Cardiac fibroblast (primary cell): ENCODE measurements at places on chromosomes 5 and 9.

DNA sequence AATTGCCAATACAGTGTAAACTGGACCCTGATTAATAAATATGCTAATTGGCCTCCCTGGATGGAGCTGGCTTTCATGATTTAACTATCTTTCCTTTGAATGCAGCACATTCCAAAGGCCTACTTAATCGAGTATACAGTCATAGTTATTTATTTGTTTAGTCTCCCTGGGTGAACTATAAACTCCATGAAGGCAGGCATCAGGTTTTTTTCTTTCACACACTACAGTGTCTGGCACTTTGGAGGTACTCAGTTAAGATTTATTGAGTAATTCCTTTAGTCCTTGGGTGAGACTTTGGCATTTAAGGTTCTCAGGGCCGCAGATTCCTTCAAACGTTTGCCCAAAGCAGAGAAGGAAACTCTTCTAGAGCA is 20.5 kb downstream of the RUSC2 start:
- DNase-seq: no peak

DNA sequence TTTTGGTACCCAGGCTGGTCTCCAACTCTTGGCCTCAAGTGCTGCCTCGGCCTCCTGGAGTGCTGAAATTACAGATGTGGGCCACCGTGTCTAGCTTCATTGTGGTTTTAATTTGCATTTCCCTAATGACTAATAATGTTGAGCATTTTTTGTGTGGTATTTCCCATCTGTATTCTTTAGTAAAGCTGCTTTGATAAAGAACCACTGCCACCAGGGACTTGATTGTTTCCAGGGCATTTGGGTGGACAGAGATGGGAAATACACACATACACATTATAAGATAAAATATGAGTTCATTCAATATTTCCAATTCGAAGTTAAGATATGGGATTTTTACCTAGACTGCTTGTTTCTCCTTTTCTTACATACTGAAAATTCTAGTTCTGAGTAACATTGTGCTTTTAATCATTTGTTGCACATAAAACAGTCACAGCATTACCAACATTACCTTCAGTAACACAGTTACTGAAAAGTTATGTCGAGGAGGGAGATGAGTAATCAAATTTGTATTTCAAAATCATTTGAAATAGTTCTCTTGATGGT is 28.9 kb downstream of the HABP4 start:
- DNase-seq: peak; percentile 31

DNA sequence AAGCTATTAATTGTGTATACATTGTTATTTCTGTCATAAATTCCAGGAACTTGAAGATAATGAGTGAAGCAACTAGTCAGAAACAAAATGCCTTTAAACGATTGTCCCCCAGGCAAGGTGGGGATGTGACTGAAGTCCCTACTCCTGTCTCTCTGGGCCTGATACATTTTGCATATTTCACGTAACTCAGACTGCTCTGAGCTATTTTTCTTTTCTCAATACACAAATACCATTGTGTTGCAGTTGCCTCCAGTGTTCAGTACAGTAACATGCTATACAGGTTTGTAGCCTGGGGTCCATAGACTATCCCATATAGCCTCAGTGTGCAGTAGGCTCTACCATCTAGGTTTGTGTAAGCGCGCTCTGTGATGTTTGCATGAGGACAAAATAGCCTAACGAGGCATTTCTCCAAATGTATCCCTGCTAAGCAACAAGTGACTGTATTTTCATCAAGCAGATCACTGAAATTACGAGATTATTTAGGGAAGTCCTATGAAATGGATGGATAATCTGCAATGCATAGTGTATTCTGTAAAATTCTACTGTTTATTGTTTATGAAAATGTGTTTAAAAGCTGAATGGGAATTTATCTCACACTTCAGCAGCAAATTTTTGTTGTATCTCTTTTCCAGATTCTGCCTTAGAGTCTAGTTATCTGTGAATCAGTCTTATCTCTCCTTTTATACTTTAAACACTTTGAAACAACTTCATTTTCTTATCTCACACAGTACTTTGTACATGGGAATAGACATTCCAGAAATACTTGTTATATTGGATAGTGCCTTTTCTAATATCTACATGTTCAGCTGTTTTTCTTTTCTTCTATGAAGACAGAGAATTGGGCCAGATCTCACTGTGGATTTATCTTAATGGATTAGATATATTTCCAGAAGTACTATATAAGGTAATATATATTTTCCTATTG is 150.5 kb downstream of the CD180 start:
- no peak for DNase-seq

- DNase-seq: no peak
These were observed 64.6 kb downstream of the TSPAN17 start for GRCh38 chr5:176711883-176712282.

- no peak for DNase-seq
These were observed 34.1 kb downstream of the ZNF622 start for GRCh38 chr5:16431490-16431889.

GRCh38 chr5:150081541-150082283 is 4.6 kb downstream of the CSF1R start:
- no peak for DNase-seq

- DNase-seq: no peak
These were observed 115.8 kb upstream of the RPS23 start for GRCh38 chr5:82393951-82394350.

DNA sequence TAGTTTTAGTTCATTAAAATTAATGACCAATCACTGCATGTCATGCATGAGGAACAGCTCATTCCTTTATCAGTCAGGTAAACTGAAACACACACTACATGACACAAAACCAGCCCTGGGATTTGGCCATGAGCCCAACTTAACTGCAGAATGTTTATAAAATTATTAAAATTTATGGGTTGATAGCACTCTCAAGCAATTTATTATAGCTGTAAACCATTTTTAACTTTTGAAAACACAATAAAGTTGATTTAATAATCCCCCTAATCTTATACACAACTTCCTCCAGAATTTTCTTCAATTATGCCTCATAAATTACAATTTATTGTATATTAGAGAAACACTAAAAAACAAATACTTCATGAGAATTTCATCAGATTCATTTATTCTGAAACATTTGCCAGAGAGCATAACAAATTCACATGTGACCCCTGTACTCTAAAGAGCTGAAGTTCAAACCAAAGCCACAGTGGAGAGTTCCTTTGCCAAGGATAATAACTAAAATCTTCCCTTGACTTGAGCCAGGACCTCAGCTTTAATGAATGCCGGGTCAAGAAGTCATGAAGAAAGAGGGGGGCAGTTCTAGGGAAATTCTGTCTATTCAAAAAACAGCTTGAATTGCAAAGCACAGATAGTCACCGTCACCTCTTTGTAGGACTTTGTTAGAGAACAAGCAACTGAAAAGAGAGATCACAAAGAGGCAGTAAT is 763.7 kb upstream of the GRAMD2B start:
- peak; percentile 64 for DNase-seq

- no peak for DNase-seq
These were observed 139.5 kb upstream of the MINAR2 start for GRCh38 chr5:129608350-129608749.

GRCh38 chr5:116299746-116300640 is 215.2 kb downstream of the COMMD10 start:
- DNase-seq: no peak

DNA sequence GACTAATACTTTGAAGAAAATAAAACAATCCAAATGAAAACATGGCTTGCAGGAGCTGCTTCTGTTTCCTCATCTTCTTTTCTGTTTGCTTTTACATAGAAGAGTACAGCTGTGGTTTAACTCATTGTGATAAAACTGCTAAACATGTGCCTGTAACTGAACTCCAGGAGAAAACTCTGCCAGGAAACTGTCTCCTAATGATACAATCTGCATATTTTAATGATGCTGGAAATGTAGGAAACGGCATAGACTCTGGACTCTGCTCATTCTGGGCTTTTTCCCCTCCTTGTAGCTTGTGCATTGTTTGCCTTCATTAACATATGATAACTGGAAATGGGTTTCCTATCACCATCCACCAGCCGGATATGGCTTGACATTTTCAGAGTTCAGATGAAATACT is 813.3 kb upstream of the WWC1 start:
- no peak for DNase-seq

DNA sequence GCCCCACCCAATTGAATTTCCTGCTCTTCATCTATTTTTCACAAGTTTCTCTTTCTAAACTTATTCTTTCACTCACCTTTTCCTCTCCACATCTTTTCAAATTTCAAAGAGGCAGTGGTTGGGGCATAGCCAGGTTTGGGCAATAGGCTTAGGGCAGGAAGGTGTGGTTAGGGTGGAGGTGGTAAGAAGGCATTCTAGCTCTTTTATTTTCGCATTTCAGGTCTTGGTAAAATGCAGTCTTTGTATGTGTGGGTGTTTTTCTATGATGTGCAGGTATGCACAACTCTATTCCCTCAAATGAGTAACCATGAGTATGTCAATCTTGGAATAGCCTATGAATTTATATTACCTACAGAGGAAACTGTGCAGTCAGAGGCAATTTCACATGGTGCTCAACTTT is 129.8 kb upstream of the IFNE start:
- no peak for DNase-seq

DNA sequence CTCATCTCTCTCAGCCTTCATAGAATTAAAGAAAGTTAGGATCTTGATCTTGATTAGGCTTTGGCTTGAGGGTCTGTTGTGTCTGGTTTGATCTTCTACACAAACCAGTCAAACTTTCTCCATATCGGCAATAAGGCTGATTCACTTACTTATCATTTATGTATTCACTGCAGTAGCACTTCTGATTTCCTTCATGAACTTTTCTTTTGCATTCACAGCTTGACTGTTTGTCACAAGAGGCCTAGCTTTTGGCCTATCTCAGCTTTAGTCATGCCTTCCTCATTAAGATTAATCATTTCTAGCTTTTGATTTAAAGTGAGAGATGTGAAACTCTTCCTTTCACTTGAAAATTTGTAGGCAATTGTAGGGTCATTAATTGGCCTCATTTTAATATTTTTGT is 62.8 kb downstream of the SH3RF2 start:
- no peak for DNase-seq

DNA sequence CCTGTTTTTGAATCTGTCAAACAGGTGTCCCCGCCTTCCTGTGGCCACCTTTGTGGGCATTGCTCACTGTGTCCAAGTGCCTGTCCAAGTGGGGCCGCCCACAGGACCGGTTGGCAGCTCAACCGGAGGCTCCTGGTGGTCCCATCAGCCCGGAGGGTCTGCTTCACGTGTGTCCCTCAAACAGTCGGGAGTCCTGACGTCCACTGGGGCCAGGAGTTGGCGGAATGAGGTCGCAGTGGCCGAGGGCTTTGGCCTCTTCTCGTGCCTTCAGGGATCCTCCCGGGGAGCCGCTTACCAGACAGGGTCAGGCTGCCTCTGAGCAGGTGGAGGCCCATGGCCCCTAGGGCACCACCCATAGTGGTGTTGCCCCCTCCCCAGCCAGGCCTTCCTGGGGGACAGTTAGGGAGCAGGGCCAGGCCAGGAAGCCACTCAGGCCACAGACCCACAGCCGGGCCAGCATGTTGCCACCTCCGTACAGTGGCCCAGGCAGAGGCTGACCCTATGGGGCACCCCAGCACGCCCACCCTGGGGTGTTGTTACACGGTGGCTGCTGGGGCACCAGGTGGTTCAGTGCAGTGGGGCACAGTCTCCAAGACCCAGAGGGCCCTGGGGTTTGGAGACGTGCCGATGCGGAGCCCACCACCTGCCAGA is 69.5 kb downstream of the KCNT1 start:
- DNase-seq: no peak

GRCh38 chr5:25701936-25702335 is 1057.2 kb upstream of the CDH10 start:
- no peak for DNase-seq

DNA sequence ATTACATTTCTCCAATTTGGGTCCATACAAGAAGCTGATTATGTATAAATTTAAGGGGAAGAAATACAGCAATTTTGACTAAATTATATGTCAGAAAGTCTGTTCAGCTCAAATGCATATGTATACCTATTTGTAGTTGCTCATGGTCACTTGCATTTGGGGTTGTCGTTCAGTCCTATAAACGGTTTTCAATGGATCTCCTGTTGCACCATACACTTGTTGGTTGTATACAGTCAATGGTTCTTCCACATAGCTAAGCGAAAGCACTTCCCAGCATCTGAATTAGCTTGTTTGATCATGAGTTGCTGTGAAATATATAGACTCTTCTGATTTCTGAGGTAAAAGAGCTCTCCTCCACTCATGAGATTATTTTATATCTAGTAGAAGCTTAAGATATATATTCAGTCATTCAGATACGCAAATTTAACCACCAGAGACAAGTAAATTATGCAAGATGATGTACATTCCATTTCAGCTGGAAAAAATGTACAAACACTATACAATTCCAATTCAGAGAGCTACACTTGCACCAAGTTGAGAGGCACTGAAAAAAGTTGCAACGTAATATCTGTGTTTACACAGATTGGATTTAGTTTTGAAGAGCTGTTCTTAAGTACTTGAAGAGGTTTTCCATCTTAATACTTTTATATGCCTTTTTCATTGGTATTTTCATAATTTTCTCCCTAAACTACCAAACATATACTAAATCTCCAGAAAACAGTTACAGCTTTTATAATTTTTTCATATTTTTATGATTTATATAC is 64.4 kb upstream of the POU5F2 start:
- DNase-seq: no peak

DNA sequence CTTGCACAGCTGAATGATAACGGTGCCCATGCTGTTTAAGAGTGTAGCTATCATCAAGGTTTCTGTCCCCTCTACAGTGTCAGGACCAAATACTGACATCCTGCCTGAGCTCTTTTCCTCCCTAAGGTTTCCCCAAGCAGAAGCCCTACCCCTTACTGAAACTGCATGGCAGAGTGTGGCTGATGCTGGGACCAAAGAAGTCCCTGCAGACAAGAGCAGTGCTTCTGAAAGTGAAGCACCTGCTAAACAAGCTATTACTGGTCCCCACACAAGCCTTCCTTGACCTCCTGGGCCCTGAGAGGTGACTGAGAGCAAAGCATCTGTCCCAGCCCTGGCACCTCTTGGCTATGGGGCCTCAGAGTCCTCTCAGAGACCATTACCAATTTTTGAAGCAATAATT is 56.1 kb downstream of the CFAP90 start:
- DNase-seq: no peak

GRCh38 chr9:85876628-85877027 is 64.3 kb upstream of the NAA35 start:
- DNase-seq: no peak

- peak; percentile 33 for DNase-seq
These were observed 2.3 kb upstream of the SLC12A2 start for GRCh38 chr5:128081111-128081851.

DNA sequence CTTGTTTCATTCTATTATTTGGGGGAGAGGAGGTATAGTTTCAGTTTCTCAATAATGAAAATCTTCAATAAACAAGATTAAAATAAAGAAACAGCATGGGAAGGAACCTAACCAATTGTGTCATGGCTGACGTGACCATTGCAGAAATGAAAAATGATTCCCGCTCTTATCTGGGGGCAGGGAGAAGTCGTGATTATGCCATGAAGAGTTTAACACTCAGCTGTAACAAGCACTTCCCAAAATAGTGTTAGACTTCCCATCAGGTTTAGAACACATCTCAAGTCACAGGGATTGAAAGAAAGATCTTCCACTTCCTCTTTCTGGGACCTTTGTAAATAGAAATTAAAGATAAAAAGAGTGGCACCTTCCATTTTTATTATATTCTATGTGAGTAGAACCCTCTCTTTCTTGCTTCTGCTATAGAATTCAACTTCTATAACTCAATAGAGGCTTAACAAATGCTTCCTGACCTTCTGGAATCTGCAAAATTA is 122.2 kb downstream of the TRPM6 start:
- DNase-seq: no peak
